ENCODE measurements at places on chromosomes 16 and 17.

DNA sequence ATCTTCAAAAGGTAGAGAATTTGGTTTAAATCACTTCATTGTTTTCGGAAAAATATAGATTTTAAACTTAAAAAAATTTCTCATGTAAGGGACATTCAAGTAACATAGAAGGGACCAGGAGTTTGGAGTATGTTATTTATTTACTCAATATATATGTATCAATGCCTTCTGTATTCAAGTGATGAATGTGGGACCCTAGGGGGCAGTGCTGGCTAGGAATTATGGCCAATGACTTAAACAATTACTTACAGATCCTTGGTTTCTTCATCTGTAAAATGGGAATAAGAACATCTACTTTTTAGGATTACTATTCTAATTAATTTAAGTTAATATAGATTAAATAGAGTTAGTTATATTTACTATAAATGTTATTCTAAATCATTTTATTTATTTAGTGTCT, 886.3 kb upstream of the RBFOX1 start:
- DNase-seq: no peak

DNA sequence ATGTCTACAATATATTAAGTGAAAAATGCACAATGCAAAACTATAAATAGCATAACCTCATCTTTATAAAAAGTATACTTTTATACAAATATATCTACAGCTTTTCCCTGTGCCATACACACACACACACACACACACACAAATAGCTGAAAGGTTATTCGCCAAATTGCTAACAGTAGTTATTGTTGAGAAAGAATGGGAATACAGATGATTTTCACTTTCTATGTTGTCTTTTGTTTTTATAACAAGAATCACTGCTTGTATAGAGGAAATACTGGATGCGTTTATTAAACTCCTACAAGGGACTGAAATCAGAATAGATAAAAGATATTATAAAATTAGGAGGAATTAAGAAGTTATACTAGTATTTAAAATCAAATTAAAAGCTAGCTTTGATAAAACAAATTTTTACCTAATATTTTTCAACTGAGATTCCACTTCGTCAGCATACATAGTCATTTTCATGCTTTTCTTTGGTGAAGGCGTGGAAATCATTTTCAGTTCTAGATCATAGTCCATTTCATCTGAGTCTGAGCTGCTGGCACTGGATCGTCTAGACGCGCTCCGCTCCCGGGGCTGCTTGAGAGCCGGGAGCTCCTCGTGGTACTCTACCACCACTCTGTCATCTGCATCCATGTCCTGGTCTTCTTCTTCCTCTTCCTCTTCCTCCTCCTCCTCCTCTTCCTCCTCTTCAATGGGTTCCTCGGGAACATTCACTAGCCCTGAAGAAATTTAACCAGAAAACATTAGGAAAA, 17.0 kb upstream of the ITGAE start:
- DNase-seq: no peak

GRCh38 chr17:72472106-72472505, 351.3 kb downstream of the SOX9 start:
- DNase-seq: no peak

DNA sequence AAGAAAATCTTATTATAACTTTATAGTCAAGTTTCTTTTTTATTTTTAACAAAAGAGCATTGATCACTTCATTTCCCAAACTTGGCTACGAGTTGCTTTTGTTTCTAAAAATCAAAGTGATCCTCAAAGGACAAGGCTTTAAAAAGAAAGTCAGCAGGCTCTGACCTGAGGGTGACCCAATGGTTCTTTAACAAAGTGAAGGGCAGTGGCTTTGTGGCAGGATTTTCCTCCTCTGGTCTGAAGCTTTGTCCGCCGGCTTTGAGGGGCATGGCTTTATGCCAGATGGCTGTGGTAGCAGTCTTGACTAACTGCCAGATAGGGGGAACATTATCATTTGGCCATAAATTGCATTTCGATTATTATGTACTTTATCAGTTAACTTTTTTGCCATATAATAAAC, 28.5 kb downstream of the IQCK start:
- no peak for DNase-seq

GRCh38 chr17:57480438-57481196, 224.3 kb downstream of the MSI2 start:
- DNase-seq: no peak
